Renal cortical epithelial cell (primary cell): ENCODE measurements at places on chromosomes 4 and X. TPM values are rescaled to one million over a fixed set of nuclear protein-coding genes. Genes with fewer than 3 reads are reported as not detected.

Gene SLC7A11
- 2.9 and 11.1 TPM in 2 replicates for total RNA-seq

Gene TCEAL2
- not detected in 2 replicates for total RNA-seq

Gene AGA
- total RNA-seq = 41.3 and 69.9 TPM in 2 replicates

Gene NLGN3
- total RNA-seq = 0.15 TPM in 1 of 2 replicates, not detected in the other

Gene MBNL3
- total RNA-seq = 3.8 and 9.4 TPM in 2 replicates

Gene RPA4
- total RNA-seq = 0.17 and 0.65 TPM in 2 replicates

Gene SRPX2
- total RNA-seq = 20.7 and 29.7 TPM in 2 replicates

Gene P2RY8
- total RNA-seq = under 0.01 TPM in 1 of 2 replicates, not detected in the other

Gene RASGEF1B
- total RNA-seq = 14.3 and 55.9 TPM in 2 replicates

Gene SMPX
- not detected in 2 replicates for total RNA-seq

Gene SEC24B
- 13.2 and 34.6 TPM in 2 replicates for total RNA-seq

Gene REELD1
- not detected in 2 replicates for total RNA-seq

Gene NAT8L
- 0.17 and 1.2 TPM in 2 replicates for total RNA-seq

Gene PRSS48
- total RNA-seq = not detected in 2 replicates

Gene CCDC110
- 0.87 and 4.4 TPM in 2 replicates for total RNA-seq

Gene GPR50
- total RNA-seq = not detected in 2 replicates

Gene BRS3
- total RNA-seq = 0.05 TPM in 1 of 2 replicates, not detected in the other

Gene POLN
- total RNA-seq = 1.2 and 5.5 TPM in 2 replicates

Gene SOD3
- 1.9 and 21.1 TPM in 2 replicates for total RNA-seq

DNA sequence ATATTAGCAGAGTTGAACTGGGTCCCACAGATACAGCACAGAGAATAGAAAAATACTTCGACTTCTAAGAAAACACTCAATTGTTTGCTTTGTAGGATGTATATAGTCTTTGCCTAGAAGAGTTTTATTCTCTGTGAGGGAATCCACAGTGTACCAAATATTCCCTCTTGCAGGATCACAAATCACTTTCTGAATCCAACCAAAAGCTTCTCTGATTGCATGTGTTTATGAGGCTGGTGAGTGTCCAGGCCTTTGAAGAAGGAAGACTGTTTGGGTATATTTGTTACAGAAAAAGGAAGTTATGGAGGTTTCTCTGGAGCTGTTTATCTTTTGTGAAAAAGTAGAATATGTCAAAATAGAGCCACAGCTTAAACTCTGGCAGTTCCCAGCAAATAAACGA lies 423.2 kb downstream of the AFF2 start:
- no peak for DNase-seq

- DNase-seq = no peak
Measured at GRCh38 chrX:123348468-123348867, 164.4 kb downstream of the GRIA3 start.

DNA sequence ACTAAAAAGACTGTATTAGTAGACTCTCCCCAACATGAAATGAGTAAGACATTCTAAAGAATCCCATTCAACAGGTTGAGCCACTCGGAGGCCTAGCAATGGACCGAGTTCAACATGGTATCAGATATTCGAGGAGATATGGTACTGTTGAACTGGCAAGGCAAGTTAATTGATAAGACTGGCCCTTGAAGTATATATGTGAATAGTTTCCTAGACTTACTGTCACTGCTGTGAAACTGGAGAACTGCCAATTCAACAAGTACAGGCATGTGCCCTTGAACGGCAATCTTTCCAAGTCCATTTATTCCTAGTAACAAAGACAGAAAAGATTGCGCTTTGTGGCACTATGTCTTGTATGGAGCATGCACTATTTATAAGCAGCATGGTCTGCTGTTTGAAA lies 24.4 kb downstream of the FAT1 start:
- peak; percentile 37 for DNase-seq

- DNase-seq = peak; percentile 41
Measured at GRCh38 chr4:1011022-1011665, at the start of gene FGFRL1. FGFRL1 (plus strand) TSS chr4:1011626; CDS start chr4:1012486, 860 bp downstream.

DNA sequence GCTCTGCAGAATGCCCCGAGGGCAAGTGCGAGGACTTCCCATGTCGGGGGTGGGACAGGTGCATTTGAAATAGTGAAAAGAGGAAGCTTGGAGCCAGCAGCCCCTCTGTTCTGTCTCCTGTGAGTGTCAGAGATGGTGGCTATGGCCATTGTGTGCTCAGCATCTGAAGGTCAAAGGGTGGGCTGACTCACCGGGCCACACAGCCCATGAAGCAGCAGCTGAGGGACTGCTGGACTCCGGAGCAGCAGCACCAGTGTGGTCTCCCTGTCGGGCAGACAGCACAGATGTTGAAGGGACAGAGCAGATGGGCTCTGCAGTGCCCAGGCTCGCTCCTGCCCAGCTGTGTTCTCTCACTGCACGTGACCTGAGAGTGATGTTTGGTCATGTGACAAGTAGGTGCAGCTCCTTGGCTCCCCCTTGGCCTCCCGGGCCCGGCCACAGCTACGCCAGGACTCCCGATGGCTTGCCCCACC lies 53.5 kb downstream of the TBC1D14 start:
- DNase-seq = peak; percentile 33

DNA sequence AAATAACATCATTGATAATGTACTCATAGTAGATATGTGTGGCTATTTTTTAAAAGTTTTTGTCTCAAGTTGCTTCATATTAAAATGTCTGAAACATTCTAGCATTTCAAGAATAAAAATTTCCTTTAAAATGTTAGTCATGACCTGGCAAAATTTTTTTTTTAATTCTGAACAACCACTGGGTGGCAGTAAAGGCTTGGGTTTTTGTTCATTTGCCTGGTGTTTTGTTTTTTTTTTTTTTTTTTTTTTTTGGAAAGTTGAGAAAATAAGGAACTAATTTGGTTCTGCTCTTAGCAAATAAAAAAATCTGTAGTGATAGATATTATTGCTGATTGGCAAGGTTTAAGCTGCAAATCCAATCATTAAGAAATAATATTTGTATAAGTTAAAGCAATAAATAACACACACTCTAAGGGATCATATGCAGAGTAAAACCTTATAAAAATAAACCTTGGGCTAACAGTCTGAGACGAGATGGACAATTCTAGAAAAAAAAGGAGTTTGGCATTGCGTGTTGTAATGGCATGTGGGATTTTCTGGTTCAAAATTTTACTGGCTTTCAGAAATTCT lies 81.4 kb downstream of the CEP44 start:
- DNase-seq = peak; percentile 50

- DNase-seq = no peak
Measured at GRCh38 chrX:123801901-123802300, 58.0 kb upstream of the XIAP start.

DNA sequence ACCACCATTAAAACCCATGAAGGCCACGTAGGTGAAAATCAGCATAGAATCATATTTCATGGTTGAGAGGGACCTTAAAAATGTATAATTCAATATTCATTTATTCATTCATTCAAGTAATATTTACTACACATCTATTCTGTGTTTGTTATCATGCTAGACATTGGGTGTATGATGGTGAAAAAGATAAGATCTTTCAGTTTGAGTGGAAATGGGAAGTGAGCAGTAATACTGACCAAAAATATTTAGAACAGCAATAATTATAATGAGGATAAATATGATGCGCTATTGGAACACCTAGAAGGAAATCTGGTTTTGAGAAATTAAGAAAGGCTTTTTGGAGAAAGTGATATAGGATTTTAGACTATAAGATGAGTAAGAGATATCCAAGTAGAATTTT lies 28.0 kb downstream of the DKK2 start:
- no peak for DNase-seq

DNA sequence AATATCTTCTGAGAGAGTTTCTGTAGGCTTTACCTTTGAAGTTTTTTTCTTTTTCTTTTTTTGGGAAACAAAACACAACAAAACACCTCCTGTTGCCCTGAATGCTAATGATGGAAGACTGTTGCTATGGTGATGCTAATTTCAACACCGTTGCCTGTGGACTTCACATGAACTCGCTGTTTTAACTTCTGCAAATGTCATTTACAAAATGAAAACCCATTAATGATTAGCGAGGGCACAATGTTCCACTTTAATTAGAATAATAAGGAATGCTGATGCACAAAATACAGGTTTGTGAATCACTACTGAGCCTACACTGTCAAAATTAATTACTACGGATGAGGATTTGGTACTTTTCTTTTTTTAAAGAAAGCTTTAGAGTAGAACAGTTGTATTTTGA lies 227.1 kb upstream of the FTHL17 start:
- DNase-seq = peak; percentile 92

- DNase-seq = peak; percentile 80
Measured at GRCh38 chr4:53929955-53930798, 134.2 kb downstream of the CHIC2 start.

GRCh38 chrX:50680990-50681389 lies 133.0 kb downstream of the SHROOM4 start:
- DNase-seq = no peak

- DNase-seq = no peak
Measured at GRCh38 chr4:182139491-182139890, 103.7 kb upstream of the TENM3 start.

- no peak for DNase-seq
Measured at GRCh38 chr4:118587116-118587831, 97.9 kb upstream of the METTL14 start.

DNA sequence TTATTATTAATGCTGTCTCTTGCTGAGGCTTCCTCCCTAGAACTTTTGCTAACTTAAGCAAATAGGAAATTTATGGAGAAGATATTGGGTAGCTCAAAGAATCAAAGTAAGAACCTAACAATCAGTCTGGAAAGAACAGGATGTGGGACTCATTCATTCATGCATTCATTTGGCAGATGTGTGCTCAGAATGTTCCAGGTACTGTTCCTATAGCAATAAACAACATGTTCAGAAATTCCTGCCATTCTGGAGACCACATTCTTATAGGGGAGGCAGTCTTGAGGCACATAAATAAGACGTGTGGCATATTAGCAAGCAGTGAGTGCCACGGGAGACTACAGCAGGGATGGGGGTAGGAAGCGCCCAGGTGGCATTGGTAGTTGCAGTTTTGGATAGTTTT lies 5.0 kb downstream of the GRK4 start:
- peak; percentile 57 for DNase-seq

GRCh38 chr4:162782778-162783525 lies 383.7 kb downstream of the NAF1 start:
- DNase-seq = peak; percentile 2

DNA sequence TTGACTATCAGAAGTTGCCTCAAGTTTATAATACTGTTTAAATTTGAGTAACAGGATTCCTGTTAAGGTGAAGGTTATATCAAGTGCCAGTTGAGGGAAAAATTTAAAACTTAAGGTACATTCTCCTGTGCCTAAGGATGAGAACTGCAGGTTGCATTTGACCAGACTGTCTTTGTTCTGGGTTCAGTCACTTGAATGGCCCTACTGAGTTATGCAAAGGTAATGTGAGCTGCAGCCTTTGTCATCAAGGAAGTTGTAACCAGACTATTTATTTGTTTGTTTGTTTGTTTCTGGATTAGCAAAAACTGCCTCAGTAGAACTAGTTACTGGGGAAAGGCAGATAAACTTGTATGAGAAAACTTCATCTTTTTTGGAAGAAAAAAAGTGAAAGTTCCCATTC lies 131.9 kb downstream of the ATOH1 start:
- no peak for DNase-seq

DNA sequence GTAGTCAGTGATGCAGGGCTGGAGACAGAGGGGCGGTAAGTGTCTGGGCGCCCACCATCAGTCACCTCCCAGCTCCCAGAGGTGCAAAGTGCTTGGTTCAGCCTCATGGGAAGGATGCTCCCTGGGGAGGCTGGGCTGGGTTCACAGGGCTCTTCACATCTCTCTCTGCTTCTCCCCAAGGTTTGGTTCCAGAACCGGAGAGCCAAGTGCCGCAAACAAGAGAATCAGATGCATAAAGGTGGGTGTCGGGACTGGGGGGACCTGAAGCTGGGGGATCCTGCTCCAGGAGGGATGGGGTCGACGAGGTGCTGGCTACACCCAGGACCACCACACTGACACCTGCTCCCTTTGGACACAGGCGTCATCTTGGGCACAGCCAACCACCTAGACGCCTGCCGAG lies 10.1 kb downstream of the SHOX start:
- DNase-seq = no peak

GRCh38 chr4:133188433-133189146 lies 39.5 kb downstream of the PCDH10 start:
- no peak for DNase-seq

- peak; percentile 76 for DNase-seq
Measured at GRCh38 chrX:121598356-121598755, 550.9 kb downstream of the GLUD2 start.

DNA sequence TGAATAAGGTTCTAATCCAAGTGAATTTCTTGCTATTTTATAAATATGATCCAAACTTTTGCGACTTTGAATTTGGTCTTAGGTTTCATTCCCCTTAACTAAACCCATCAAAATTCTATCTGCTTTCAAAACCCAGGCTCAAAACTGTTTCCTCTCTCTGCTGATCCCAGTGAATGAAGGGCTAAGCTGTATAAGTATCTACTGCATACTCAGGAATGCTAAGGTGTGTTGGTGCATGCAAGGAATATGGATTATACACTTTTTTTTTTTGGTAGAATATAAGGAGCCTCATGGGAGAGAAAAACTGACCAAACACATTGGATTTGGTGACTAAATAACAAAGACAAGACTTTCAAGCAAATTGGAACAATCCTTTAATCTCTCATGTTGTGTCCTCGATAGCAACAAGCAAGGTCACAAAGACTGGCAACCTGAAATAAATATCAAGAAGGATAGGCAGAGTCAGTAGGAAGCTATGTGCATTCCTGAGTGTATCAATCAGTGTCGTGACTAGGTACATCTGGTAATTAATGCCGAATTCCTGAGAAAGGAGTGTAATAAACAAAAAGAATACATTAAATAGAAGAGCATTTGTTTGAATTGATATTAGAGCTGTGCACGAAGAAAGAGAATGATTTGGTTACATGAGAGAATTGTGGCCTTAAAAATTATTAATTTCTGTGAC lies 74.3 kb upstream of the KCTD8 start:
- DNase-seq = peak; percentile 0

DNA sequence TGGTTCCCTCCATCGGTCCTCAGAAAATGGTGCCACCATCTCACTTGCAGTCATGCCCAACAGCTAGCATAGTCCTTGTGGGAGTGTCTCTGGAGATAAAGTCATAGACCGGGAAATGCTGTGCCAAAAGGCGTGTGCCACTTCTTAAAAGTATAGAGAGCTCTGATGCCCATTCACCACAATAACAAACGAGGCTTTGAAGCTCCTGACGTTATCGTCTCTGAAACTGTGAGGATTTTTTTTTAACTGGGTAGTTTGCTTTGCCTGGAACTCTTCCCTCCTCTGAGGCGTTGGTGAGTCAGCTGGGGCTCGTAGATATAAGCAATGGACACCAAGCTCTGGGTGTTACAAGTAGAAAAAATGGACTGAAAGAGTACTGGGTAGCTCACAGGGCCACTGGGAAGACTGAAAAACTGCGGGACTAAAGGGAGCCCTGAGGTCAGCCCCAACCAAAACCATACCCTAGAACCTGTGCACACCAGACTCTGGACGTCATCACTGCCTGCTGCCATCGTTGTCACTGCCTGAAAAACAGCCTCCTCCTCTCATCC lies 89.4 kb upstream of the TRIM2 start:
- DNase-seq = peak; percentile 67

- DNase-seq = no peak
Measured at GRCh38 chr4:65242156-65242846, 428.0 kb downstream of the EPHA5 start.

GRCh38 chr4:101818362-101818761 lies 27.8 kb downstream of the BANK1 start:
- peak; percentile 31 for DNase-seq
